Stimulated activated CD4-positive, alpha-beta T cell treated with anti-CD3 and anti-CD28 coated beads, Interleukin-15, amount 100 ng/mL, for 24 hours (primary cell): ENCODE measurements at places on chromosomes 12 and 14.

GRCh38 chr12:67428431-67428830 is 159.3 kb downstream of the CAND1 start:
- DNase-seq: no peak

DNA sequence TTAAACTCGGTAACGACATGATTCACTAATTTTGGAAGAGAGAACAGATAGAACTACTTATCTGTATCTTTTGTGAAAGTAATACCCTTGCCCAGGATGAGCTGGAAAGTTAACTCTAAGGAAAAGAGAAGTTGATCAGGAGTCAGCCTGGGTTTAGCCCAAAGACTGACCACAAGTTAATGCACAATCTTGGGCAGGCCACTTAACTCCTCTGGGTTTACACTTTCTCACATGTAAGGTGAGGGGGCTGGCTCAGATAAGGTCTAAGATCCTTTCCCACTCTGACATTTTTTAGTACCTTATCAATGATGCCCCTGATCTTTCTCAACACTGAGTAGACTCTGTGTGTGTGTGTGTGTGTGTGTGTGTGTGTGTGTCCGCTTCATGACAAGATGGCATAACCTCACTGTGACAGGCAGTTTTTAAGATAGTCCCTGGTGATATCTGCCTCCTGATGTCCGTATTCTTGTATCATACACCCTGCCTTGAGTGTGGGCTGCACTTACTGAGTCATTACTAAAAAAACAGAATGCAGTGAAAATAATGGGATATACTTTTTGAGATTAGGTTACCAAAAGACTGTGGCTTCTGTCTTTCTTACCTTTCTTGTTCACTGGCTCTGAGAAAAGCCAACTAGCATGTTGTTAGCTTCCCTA is 56.2 kb upstream of the CCDC198 start:
- no peak for DNase-seq

DNA sequence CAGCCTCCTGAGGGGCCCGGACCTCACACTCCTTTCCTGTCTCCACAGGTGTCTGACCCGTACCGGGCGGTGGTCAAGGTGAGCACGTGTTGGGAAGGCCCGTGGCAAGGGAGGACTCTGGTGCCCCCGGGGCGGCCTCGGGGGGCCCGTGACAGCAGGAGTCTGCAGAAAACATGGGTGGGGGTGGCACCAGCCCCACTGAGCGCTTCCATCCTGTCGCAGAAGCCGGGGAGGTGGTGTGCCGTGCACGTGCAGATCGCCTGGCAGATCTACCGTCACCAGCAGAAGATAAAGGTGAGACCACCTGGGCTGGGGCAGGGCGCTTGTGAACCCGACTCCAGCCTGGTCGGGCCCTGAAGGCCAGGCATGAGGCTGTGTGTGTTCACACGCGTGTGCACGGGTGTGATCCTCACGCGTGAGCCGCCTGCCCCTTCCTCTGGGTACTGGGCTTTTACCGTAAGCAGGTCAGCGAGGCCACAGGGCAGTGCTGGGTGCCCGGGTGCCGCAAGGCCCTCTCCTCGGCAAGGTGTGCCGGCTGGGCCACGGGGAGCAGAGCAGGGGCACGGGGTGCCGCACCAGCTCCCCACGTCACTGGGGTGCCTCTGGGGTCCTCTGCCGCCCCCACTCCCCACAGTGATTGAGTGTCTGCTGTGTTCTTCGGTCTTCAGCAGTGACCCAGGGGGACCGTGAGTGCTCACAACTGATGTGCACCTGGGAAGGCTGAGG is 35.9 kb downstream of the LRCOL1 start:
- DNase-seq: no peak

GRCh38 chr12:16506394-16506793 is 99.6 kb downstream of the LMO3 start:
- no peak for DNase-seq

GRCh38 chr12:104181313-104181712 is 34.3 kb upstream of the TXNRD1 start:
- DNase-seq: no peak

- no peak for DNase-seq
Measured at GRCh38 chr14:68309616-68310015, 483.3 kb downstream of the ZFP36L1 start.

DNA sequence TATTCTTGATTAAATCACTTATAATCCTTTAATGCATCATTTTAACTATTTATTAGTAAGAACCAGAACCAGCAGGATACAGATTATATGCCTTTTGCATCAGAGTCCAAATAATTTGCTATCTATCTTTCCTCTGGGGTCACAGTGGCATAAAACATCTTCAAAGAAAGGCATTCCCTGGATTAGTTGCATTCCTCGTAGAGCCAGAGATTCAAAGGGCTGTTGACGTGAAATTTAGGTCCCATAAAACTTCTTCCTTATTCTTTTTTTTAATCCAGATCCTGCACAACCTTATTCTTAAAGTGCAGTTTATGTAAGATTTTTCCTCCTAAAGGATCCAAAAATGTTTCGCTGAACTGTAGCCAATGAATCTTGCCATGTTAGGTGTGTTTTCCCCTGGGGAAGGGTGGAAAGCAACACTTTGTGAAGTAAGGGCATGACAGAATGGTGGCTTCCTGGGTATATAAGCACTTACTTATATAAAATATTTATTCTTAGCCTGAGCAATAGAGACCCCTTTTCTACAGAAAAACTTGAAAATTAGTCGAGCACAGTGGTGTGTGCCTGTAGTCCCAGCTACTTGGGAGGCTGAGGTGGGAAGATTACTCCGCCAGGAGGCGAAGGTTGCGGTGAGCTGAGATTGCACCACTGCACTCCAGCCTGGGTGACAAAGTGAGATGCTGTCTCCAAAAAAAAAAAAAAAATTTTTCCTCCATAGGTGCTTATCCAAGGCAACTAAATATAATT is 208.7 kb downstream of the PCNX1 start:
- DNase-seq: no peak

DNA sequence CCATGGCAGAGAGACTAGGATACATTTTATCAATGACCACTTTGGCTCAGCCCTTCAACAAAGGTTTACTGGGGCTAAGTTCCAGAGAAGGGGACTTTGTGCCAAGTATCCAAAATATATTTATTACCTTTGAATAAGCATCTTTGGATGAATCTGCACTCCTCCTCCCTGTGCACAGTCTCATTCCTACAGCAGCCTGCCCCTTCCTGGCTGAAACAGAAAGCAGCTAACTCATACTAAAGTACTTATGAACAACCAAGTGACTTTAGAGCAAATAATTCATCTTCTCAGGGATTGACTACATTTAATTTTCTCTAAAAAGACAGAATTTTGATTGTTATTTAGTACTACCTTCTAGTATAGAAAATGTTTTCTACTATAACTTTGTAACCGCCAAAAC is 47.8 kb upstream of the ETV6 start:
- DNase-seq: no peak

- no peak for DNase-seq
Measured at GRCh38 chr12:53927220-53928029, 11.2 kb upstream of the HOXC13 start.

- DNase-seq: no peak
Measured at GRCh38 chr12:49809906-49810389, 18.3 kb downstream of the NCKAP5L start.

DNA sequence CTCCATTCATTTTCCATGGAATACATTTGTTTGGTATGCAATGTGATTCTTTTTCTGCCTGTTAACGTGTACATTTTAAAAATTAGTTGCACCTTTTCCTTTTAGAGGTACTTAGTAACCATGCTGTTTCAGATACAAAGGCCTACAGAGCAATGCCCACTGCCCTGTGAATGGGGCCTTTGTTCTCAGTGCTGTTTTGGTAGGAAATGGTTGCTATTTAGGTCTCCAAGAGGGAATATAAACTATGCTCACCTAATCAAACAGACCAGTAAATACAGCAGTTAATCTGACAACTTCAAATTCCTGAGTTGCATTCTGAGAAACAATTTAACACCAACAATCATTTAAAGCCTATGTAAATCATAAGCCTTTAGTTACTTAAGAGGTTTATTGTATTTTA is 188.7 kb downstream of the BCAT1 start:
- no peak for DNase-seq

GRCh38 chr12:75439930-75440329 is 40.6 kb upstream of the GLIPR1 start:
- no peak for DNase-seq
